Stimulated activated CD8-positive, alpha-beta memory T cell treated with anti-CD3 and anti-CD28 coated beads, Interleukin-4, amount 100 ng/mL, for 4 hours (primary cell): ENCODE measurements at places on chromosomes 7 and 10.

DNA sequence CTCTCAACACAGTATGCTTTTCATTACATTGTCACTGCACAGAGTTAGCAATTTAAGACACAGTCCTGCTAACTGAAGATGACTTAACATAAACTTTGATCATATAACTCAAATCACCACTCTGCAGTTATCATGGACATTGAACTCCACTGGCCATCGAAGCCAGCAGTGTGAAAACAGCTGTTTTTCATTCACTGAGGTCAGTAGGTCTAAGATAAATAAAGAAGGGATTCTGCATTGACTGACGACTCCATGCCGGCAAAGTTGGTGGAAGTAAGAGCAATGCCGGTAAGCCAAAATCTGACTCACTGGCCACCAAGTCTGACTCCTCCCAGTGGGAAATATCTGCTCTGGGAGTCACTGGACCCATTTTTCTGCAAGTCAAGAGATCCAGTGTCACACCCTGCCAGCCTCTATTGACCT, 449.9 kb upstream of the ANKRD30A start:
- no peak for DNase-seq

GRCh38 chr10:4473977-4474376, 352.0 kb upstream of the AKR1E2 start:
- no peak for DNase-seq

DNA sequence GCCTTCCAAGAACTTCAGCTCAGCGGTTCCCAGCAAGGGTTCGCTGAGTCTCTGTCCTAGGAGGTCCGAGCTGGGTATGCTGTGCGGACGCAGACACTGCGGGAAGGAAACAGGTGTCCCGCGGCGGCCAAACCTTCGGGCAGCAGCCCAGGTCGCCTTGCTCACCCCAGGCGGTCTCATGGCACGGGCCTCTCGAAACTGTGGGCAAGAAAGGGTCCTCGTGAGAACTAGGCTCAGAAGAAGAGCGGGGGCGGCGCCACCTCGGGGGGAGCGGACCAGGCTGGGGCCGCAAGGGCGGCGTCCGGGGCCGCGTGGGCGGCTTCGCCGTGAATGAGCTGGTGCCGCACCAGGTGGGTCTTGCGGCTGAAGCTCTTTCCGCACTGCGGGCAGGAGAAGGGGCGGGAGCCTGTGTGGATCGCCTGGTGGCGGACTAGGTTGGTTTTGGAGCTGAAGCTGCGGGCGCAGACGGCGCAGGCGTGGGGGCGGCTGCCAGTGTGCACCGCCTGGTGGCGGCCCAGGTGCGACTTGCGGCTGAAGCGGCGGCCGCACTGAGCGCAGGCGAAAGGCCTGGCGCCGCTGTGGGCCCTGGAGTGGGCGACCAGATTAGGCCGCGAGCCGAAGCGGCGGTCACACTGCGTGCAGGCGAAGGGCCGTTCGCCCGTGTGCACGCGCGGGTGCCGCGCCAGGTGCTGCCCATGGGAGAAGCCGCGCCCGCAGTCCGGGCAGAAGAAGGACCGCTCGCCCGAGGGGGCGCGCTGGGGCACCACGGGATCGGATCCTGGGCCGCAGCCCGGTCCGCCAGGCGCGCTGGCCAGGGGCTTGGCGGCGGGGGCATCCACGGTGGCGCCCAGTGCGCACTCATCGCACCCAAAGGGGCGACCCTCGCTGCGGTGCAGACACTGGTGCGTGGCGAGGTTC, 8.6 kb downstream of the ZNF467 start:
- DNase-seq, result no peak

GRCh38 chr10:119252051-119252465, 44.7 kb downstream of the GRK5 start:
- no peak for DNase-seq

GRCh38 chr7:28290496-28290895, 109.9 kb upstream of the JAZF1 start:
- no peak for DNase-seq

DNA sequence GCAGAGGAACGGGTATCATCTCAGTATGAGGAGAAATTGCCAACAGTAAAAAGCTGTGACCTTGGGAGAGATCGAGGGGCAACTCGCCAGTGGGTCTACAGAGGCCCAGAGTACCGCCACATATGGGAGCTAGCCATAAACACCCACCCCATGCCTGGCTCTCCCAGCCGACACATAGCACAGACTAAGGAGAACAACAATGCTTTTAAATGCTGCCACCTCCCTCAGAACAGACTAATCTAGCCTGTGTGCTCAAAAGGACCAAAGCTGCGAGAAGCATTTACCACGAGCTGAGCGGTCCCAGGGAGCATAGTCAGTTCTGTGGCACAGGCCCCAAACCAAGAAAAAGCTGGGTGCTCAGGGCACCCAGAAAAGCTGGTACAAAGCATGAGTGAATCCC, 73.3 kb downstream of the LSM5 start:
- DNase-seq, result no peak

DNA sequence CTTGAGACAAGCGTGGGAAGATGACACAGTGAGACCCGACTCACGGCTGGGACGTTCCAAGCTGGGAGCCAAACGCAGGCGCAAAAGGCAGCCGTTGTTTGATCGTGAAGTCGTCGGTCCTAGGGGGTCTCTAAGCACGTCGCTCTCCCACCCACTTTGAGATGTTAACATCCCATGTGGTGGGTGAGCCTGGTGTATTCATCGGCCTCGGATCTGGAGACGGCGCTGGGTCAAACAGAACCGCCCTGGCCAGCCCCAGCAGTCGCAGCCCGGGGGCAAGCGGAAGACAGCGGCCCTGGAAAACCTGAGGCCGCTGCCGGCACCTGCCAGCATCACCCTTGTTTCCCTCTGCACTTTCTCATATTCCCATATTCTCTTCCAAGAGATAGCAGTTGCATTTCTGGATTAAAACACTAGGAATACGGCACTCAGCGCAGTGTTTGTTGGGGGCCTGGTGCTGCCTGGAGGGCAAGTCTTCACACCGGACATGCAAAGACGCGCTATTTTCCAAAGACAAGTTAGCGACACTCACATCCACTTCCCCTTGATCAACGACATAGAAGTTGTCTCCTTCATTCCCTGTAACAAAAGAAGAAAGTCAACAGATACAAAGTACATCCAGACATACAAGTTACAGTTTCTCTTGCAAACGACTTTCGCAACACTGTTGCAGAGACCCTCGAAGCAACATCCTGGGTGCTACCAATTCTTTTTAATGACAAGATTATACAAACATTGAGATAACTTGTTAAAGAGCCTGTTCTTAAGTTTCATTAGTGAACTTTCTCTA, 86.2 kb upstream of the PDGFA start:
- no peak for DNase-seq

GRCh38 chr7:42247301-42247700, 10.3 kb upstream of the GLI3 start:
- no peak for DNase-seq

GRCh38 chr10:61635471-61635870, 27.3 kb upstream of the CABCOCO1 start:
- DNase-seq, result no peak

DNA sequence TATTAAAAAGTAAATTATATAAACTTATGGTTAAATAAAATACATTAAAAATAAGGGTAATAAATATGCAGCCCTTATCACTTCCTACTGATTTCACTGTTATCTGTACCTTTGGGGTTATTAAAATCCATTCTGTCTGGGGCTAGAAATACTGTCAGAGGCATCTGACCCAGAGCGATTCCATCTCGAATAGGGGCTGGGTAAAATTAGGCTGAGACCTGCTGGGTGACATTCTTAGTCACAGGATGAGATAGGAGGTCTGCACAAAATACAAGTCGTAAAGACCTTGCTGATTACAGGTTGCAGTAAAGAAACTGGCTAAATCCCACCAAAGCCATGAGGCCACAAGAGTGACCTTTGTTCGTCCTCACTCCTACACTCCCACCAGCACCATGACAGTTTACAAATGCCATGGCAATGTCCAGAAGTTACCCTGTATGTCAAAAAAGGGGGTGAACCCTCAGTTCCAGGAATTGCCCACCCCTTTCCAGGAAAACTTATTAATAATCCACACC, 77.6 kb downstream of the COBL start:
- no peak for DNase-seq

GRCh38 chr7:127803626-127804025, 151.6 kb downstream of the SND1 start:
- no peak for DNase-seq

GRCh38 chr7:11078247-11078834, 104.7 kb downstream of the PHF14 start:
- no peak for DNase-seq

DNA sequence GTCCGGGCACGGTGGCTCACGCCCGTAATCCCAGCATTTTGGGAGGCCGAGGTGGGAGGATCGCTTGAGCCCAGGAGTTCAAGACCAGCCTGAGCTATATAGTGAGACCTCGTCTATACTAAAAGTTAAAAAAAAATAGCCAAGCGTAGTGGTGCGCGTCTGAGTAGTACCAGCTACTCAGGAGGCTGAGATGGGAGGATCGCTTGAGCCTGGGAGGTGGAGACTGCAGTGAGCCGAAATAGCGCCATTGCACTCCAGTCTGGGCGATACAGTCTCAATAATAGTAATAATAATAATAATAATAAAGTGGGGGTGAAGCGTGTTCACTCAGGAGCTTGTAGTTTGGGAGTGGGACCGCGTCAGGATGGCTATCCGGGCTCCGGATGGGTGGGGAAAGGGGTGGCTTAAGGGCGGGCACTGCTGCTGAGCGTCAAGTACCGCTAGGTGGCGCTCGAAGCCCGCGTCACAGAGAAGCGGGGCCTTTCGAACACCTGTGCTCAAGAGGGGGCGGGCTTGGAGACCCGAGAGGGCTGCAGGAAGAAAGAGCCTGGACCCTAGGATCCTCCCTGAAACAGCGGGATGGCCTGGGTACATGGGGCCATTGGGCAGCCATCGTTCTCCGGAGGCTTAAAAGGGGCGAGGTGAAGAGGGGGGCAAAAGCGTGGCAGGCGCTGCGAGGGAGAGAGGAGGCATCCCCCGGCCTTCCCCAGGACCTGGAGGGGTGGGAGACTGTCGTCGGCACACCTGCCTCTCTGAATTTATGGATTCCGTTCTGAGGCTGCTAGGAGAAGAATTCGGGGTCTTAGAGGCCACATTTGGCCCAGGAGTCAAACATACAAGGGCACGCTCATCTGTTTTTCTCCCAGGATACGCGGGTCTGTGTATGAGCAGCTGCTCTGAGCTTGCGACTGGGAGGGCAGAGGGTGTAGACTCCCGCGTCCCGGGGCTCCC, 14.5 kb downstream of the LBX1 start:
- peak; percentile 43 for DNase-seq

DNA sequence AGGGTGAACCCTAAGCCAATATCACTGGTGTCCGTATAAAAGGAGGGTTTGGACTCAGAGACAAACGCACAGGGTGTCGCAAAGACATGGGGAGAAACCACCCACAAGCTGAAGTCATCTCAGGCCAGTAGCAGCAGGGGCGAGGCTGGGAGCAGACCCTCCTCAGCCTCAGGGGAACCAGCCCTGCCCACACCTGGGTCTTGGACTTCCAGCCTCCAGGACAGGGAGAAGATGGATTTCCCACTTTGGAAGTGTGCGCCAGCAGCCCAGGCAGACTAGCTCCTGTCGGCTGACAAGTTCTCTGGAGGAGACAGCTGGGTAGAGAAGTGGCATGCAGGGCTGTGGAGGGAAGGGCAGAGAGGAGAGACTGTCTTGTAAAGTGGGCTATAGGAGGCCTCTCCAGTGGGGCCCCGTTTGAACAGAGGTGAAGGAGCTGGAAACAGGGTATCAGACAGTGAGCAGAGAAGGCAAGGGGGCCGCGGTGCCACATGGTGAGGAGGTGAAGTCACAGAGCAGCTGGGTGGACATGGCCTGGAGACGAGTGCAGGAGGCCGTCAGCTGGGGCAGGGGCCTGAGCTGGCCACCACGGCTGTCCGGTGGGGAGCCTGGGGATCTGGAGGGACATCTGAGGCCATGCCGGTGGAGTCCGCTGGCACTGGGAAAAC, 475.6 kb downstream of the PTPRN2 start:
- no peak for DNase-seq

- DNase-seq, result no peak
Observed at GRCh38 chr10:119970107-119970506, 77.6 kb downstream of the SEC23IP start.

GRCh38 chr10:64116707-64117106, 595.5 kb downstream of the REEP3 start:
- DNase-seq, result no peak

DNA sequence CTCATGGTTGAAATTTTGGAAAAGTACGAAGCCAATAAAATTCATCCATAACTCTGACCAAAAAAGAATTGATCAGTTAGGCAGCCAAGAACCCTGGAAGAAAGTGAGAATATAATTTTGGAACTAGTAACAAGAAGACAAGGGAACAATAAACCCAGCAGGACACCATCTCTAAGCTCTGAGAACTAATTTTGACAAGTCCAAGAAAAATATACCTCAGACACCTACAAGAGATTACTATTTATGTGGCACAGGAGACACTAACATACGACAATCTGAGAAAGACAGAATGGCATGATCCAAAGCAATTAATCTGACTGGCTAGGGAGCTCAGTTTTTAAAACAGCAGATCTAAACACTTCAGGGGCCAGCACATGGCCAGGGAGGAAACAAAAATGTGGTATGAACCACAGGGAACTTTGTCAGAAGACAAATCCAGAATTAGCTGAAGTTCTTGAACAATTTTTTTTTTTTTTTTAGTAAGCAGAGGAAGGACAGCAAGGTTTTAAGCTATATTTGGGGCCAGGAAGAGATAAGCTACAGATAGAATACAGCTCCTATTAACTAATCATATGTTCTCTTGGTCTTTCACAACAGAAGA, 38.9 kb downstream of the PARD3 start:
- no peak for DNase-seq

GRCh38 chr10:23408330-23408976, 30.4 kb upstream of the OTUD1 start:
- DNase-seq, result no peak

DNA sequence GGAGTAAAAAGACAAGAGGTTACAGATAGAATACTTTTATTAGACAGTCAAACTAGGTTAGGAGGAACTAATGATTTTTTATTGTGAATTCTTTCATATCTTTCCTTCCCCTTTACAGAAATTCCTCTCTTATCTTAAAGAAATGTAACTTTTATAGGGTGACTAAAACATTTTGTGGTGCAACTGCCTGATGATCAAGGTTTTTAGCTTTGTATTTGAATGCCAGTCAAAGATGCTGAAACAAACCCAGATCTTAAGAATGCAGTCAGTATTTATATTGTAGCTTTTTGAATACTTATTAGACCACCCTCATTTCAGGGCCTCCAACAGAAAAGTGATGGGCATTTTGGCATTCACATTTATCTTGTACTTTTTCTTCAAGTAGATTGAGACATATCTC, 27.4 kb downstream of the TAX1BP1 start:
- DNase-seq, result no peak

DNA sequence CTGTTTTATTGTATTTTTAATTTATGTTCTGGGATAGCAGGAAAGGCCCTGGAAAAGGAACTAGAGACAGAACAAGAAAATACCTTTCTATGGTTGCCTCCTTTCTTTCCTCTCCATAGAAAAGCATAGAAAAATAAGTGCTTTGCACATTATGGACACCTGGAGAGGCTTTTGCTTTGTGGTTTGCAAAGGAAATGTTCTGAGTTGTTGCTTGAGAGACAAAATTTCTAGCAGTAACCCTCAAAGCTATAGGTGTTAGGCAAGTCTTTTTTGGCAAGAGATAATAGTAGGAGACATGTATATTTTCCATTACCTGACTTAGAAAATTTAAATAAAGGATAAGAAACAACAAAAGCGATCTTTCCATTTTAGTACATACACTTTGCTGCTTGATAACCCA, 378.6 kb upstream of the PRKCQ start:
- DNase-seq, result no peak

- DNase-seq, result no peak
Observed at GRCh38 chr10:99681553-99681952, 22.2 kb downstream of the ENTPD7 start.

GRCh38 chr7:104160375-104160774, 47.4 kb downstream of the ORC5 start:
- DNase-seq, result no peak

GRCh38 chr10:7855205-7855604, 36.9 kb downstream of the TAF3 start:
- no peak for DNase-seq
